Ovary (tissue), 10 donors: ENCODE measurements at places on chromosomes 5 and 9.

GRCh38 chr5:178545176-178545575 is 45.0 kb downstream of the COL23A1 start:
- no peak for DNase-seq

- no peak for DNase-seq
Observed at GRCh38 chr5:98314292-98314691, 459.2 kb upstream of the RGMB start.

DNA sequence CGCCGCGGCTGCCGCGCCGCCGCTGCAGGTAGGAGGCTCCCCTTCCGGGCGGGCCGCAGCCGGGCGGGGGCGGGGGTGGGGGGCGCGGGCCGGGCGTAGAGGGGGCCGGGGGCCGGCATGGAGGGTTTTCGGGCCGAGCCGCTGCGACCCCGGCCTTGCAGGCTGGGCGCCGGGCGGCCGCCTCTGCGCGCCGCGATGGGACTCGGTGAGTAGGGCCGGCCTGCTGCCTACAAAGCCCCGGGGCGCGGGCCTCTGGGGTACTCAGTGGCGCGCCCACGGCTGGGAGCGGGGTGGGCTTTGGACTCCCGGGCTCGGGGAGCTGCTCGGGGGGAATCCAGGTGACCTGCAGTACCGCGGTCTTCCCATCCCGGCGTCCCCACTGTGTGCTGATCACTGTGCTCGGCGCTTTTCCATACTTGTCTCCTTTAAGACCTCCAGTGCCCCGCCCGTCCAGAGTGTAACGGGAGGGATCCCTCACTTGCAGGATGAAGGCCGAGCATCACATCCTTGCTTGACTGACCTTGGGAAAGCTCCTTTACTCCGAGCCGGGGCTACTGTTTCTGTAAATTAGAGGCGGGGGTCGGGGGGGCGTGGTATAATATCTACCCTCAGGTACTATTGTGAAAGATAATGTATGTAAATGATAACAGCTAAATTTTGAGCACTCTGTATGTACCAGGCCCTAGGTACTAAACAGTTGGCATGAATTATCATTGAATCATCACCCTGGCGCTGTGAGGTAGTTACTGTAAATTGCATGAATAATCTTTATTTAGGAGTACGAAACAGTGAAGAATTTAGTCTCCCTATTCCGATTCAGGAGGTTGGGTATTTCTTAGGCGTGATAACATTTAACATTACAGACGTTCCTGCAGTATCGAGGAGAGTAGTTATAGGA is 672 bp downstream of the MSANTD3 start:
- DNase-seq, result peak; percentile 56

DNA sequence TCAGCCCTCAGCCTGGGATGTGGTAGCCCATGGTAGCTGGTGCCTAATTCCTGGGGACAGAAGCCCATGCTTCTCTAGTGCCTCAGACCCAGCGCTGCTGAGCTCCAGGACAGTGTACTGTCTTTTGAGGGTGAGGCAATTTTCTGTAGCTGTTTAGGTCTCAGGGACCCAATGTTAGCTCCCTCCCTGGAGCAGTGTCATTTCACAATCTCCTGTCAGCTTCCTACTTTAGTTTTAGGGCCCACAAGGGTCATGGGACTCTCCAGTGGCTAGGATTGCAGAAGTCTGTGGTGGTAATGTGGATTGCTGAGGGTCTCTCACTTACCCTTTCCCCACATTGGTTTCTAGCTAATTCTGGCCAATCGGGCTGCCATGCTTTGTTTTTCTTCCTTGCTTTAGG is 67.7 kb upstream of the CCL21 start:
- no peak for DNase-seq

GRCh38 chr9:126016579-126017290 is 269.6 kb downstream of the PBX3 start:
- no peak for DNase-seq

- no peak for DNase-seq
Observed at GRCh38 chr9:98127226-98127625, 8.2 kb upstream of the TRIM14 start.

DNA sequence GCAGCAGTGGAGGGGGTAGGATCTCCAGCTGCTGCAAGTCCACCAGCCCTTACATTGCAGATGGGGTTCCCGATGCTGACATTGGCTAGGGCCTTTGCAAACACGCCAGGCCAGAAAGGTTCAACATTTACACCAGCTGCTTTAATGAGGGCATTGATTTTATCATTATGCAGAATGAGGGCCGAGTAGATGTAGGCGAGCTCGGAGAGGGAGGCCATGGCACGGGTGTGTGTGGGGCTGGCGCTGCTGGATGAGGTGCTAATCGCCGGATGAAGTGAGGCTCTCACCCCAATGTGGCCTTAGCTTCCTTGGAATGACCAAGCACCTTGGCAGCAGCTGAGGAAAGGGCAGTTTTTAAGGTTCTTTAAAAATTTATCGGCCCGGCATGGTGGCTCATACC is 27.4 kb downstream of the PHAX start:
- DNase-seq, result no peak

GRCh38 chr5:52709167-52709925 is 78.4 kb upstream of the ITGA1 start:
- no peak for DNase-seq

- no peak for DNase-seq
Observed at GRCh38 chr9:18129809-18130334, 344.1 kb upstream of the ADAMTSL1 start.

GRCh38 chr5:119395080-119395836 is 39.4 kb downstream of the TNFAIP8 start:
- DNase-seq, result no peak
